ENCODE measurements at places on chromosomes 6 and 20. TPM values are rescaled to one million over a fixed set of nuclear protein-coding genes. Genes with fewer than 3 reads are reported as not detected.
A peak's percentile ranks its signal among the peaks of the same experiment; 100 is the strongest.

DNA sequence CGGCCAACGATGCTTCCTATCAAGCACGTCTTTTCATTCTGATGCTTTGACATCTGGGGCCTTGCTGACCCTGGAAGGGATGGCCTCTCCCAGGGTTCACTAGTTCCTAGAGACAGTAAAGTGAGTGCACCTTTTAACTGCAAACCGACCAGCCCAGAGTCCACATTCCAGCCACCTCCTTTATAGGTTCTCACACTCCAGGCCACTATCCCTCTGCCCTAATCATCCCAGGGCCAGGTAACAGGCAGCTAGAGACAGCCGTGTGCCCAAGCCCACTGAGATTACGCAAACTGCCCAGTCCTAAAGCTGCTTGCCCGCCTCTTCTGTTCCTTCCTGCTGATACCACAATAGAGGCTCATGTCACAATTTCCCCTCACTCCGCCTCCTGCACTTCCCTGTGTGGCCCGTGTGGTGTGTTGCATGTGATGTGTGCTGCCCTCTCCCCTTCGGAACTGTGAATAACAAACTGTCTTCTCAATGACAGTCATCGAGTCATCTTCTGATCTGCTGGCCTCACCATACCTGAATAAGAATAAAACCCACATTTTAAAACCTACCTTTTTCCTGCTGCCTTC lies 123.7 kb upstream of the EXOC2 start:
- no peak overlapping the region for H3K27ac ChIP-seq
- no peak for DNase-seq
- no peaks in the 10 kb centered on the region for H3K4me1 ChIP-seq
- no peaks in the 10 kb centered on the region for H3K27me3 ChIP-seq

DNA sequence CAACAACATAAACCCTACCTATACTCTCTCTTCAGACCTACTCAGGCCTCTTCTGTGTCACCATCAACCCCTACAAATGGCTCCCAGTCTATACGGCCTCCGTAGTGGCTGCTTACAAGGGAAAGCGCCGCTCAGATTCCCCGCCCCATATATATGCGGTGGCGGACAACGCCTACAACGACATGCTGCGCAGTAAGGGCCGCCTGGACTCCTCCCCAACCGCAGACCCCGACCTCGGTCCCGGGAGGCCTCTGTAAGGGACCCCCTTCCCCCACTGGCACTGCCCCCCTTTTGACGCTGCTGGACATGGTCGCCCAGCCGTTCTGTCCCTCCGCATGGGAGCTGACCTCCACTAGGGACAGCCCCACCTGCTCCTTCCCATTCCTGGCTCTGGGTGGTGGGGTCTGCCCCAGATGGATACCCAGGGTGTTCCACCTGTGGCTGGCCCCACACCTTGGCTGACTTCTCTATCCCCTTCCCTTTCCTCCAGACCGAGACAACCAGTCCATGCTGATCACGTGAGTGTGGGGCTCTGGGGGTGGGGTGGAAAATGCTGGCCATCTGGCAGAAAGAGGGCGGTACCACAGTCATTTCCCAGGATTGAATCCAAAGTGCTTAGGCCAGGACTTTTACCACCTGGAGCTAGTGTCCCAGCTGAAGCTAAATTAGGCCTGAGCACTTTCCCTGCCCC lies 25.0 kb downstream of the MYH7B start:
- H3K27me3 ChIP-seq = no peaks in the 10 kb centered on the region
- no peak overlapping the region for H3K4me3 ChIP-seq
- H3K4me1 ChIP-seq = peaks cover 3% of the 10 kb centered on the region
- H3K36me3 ChIP-seq = no peaks in the 10 kb centered on the region
- DNase-seq = no peak

DNA sequence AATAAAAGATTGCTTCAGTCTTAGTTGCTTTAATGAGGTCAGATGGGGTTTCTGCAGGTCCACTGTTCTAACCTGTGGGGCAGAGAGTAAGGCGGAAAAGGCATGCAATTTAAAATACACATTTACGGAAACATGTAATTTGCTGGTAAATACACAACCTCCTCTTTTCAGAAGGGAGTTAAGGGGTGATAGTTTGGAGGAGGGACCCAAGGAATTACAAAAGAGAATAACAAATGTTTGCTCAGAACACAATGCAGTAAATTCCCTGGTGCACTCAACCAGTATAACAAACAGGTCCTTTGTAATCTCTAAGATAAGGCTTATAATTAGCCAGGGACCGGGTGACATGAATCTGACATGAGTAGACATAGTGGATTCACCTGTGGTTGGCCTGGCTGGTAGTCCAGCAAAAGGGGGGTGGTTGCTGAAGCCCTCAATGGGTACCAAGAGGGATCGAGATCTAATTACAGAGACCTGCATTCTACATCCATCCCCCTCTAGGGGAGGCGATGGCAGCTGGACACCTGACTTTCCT lies 295.1 kb downstream of the PHACTR1 start:
- DNase-seq = no peak
- no peaks in the 10 kb centered on the region for H3K27me3 ChIP-seq
- no peak overlapping the region for H3K27ac ChIP-seq
- no peaks in the 10 kb centered on the region for H3K36me3 ChIP-seq
- H3K4me1 ChIP-seq = no peaks in the 10 kb centered on the region
- H3K4me3 ChIP-seq = no peak overlapping the region

DNA sequence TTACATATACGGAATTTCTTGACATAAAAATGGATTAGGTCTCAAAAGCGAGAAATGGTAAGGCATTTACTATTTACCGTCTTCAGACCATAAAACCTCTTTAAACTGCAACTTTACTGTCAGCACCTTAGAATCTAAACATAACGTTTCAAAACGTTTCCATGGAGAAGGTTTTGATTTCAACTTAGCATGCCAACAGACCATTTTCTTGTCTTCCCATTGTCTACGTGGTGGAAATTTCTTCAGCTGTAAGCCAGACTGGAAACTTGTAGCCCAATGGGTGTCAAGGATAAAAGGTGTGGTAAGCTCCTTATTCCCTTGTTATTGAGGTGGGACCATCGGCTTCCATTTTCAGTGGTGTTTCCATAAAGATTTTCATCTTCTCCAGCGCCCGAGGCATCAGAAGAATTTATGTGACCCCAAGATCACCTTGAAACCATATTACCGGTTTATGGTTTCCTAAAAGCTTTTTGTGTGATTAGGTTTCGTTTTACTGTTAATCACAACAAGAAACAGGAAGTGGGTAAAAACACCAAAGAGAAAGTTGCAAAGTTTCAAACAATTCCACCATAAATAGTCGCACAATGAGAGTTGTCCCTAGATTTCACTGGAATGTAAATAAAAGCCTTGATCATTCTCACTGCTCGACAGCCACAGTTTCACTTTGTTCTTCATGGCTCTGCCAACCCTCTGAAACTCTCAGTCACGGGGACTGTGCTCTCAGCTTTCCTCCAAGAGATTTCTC lies 63.0 kb upstream of the CD2AP start:
- H3K27me3 ChIP-seq = no peaks in the 10 kb centered on the region
- H3K27ac ChIP-seq = peak overlapping the region; percentile 66
- no peak for DNase-seq

DNA sequence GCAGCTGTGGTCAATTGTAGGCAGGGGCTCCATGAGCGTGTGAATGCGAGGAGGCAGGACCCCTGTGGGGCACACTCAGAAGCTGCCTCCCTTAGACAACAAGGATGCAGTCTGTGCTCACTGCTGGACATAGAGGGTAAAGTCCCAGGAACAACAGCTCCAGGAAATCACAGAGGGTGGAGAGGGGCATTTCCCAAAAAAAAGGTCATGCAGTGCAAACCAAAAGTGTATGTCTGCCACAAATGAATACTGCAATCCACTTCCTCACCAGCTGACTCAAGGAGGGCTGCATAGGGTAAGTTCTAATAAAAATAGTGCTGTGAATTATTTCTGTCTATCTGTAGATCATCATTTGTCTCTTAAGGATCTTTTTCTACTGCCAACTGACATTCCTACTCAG lies 95.8 kb downstream of the RNF182 start:
- no peaks in the 10 kb centered on the region for H3K27me3 ChIP-seq
- no peak for DNase-seq
- H3K27ac ChIP-seq = no peak overlapping the region
- H3K4me3 ChIP-seq = no peak overlapping the region
- H3K36me3 ChIP-seq = no peaks in the 10 kb centered on the region
- H3K4me1 ChIP-seq = no peaks in the 10 kb centered on the region

- H3K4me1 ChIP-seq = no peaks in the 10 kb centered on the region
- H3K4me3 ChIP-seq = no peak overlapping the region
- H3K36me3 ChIP-seq = no peaks in the 10 kb centered on the region
- DNase-seq = no peak
- no peak overlapping the region for H3K27ac ChIP-seq
Measured at GRCh38 chr6:25866011-25866410, 8.0 kb downstream of the SLC17A3 start.

DNA sequence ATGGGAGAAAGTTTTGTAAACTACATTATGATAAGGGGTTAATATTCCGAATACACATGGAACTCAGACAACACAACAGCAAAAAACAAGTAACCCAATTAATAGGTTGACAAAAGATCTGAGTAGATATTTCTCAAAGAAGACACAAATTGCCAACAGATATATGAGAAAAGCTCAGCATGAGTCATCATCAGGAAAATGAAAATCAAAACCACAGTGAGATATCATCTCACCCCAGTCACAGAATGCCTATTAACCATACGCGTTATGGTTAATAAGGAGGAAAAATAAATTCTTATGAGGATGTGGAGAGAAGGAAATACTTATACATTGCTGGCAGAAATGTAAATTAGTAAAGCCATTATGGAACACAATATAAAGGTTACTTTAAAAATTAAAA lies 695.0 kb downstream of the COL12A1 start:
- H3K27me3 ChIP-seq = no peaks in the 10 kb centered on the region
- no peak overlapping the region for H3K4me3 ChIP-seq
- H3K27ac ChIP-seq = no peak overlapping the region
- DNase-seq = no peak
- H3K36me3 ChIP-seq = no peaks in the 10 kb centered on the region
- no peaks in the 10 kb centered on the region for H3K4me1 ChIP-seq

DNA sequence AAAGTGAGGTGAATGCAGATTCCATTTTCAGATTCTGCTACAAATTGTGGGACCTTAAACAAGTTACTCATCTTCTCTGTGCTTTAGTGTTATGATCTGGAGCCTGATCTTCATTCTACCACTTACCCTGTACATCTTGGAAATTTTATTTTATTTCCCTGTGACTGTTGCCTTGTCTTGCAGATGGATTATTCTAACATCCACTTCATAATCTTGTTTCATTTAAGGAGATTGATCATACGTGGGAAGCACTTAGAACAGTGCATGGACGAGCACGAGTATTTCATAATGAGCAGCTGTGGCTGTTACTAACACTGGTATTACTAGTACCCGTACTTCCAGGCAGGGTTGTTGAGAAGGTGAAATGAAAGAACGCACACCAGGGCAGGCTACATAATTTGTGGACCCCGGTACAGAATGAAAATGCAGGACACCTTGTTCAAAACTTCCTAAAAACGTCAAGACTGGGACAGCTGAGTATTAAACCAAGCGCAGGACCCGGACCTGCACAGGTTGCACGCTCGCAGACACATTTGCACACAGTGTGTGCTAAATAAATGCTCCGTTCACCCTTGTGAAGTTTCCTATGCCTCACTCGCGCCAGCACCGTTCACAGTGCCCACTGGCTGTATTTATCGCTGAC lies 535 bp upstream of the CCDC170 start:
- peaks cover 7% of the 10 kb centered on the region for H3K4me1 ChIP-seq
- H3K36me3 ChIP-seq = no peaks in the 10 kb centered on the region
- peak; percentile 19 for DNase-seq
- peak overlapping the region; percentile 79 for H3K4me3 ChIP-seq
- H3K27ac ChIP-seq = no peak overlapping the region
- H3K27me3 ChIP-seq = no peaks in the 10 kb centered on the region

GRCh38 chr20:63402860-63403220 lies 41.7 kb upstream of the CHRNA4 start:
- no peaks in the 10 kb centered on the region for H3K4me1 ChIP-seq
- no peak overlapping the region for H3K27ac ChIP-seq
- no peaks in the 10 kb centered on the region for H3K36me3 ChIP-seq
- no peaks in the 10 kb centered on the region for H3K27me3 ChIP-seq
- DNase-seq = no peak

DNA sequence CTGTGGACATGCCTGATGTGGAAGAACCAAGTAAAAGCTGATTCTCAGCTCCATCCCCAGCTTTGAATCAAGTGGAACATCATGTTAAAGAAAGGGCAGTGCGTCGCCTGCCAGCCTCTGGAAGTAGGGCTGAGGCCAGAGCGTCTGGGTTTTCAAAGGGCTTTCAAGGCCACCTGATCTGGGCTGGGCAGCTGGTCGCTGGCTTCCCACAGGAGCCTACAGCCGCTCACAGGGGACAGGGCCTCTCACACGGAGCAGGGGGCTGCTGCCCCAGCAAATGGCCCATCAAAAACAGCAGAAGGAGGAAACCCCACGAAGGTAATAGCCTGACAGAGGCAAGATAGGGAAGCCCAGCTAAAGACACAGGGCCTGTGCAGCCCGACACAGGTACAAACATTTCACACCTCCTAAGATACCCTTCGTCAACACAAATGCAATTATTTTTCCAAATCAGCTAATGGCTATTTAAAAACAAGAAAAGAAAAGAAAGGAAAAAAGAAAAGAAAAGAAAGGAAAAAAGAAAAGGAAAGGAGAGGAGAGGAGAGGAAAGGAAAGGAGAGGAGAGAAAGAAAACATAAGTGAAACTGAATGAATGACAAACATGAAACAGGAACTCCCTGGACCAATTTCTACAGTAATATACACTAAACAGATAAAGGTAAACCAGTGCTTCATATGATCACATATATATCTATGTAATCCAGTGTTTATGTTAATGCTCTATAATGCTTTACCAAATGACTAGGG lies 24.8 kb downstream of the RRBP1 start:
- peak; percentile 51 for DNase-seq
- H3K27me3 ChIP-seq = no peaks in the 10 kb centered on the region
- no peak overlapping the region for H3K27ac ChIP-seq
- H3K4me1 ChIP-seq = no peaks in the 10 kb centered on the region
- no peaks in the 10 kb centered on the region for H3K36me3 ChIP-seq

DNA sequence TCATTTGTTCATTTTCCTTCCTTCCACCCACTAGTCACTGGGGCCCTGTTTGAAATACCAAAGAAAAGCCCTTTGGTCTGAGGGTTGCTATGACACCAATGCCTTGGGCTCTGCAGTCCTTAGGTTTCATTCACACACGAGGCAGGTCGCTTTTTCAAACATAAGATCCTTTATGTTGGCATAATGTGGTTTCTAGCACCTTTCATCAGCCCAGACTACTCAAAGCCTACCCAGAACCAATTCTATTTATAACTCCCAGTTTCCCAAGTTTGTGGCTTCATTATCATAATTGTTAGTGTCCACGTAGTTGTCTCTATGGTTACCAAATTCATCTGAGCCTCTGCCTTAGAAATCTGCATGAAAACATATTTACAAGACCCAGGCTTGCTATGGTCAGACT lies 6.6 kb upstream of the TP53RK start:
- no peak overlapping the region for H3K4me3 ChIP-seq
- H3K27me3 ChIP-seq = no peaks in the 10 kb centered on the region
- no peak for DNase-seq
- no peaks in the 10 kb centered on the region for H3K36me3 ChIP-seq
- H3K4me1 ChIP-seq = no peaks in the 10 kb centered on the region

Gene BHLHE23
- 6.6 TPM for total RNA-seq

Gene SLC44A4
- 1.2 TPM for total RNA-seq

Gene RFX6
- 0.94 TPM for total RNA-seq

Gene GLO1
- 54.3 TPM for total RNA-seq

Gene RGS17
- 4.5 TPM for total RNA-seq

Gene GMPR
- 164 TPM for total RNA-seq

Gene GSTA2
- total RNA-seq = 89.9 TPM

Gene NTSR1
- total RNA-seq = 1.3 TPM
